ENCODE measurements at places on chromosomes 1 and 21.

DNA sequence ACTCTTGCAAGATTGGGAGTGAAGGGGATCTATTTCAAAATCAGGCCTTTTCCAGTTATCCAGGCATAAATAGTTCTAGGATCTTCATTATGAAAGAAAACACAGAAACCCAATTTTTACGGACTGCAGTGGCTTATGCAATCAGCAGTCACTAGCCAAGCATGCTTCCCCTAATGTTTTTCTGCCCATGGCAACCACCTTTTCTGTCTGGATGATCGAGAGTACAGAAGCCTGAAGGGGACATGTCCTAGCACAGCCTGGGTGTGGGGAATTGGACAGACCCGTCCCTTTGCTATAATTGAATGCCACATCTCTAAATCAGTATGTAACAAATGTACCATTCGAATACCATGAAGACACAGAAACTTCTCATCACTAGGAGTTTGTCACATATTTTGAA is 29.8 kb upstream of the NCAM2 start:
- DNase-seq: no peak

DNA sequence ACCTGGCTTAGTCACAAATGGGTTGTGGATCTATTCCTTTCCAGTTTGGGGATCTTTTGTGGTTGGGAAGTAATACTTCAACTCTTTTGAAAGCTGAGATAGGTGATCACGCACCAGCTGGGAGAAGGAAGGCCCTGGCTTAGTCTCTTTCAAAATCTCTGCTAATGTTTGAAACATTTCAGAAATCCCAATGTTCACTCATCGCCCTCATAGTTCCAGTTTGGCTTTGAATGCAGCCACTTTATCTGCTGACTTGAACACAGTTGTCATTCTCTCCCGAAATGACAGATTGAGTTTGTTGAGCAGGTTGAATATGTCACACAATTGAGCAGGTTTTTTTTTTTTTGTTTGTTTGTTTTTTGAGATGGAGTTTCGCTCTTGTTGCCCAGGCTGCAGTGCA is 24.6 kb downstream of the RASAL2 start:
- DNase-seq: no peak

- DNase-seq: peak; percentile 8
Measured at GRCh38 chr1:90850181-90850897, 133.2 kb upstream of the BARHL2 start.

DNA sequence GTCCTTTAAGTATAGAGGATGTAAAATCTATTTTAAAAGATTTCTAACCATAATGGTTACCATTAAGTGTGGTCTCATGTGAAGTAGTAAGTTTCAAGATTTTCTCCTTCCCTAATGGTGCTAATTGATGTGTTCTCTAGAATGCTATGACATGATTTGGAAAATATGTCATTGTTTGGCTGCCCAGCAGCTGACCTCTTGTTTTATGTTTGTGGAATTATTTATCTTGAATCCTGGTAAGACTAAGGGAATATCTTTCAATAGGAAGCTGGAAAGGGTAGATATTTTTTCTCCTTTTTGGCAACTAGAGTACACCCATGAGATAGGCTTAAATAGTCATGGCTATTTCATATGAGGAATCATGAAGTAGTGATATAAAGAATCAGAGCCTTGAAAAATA is 139.8 kb upstream of the CHODL start:
- no peak for DNase-seq

- DNase-seq: no peak
Measured at GRCh38 chr1:209652121-209652735, at the start of gene LAMB3. Gene LAMB3, minus strand, starts transcription at chr1:209652425. Its CDS starts 1,481 bp downstream, at chr1:209650944.

GRCh38 chr1:3375245-3375644 is 79.2 kb upstream of the ARHGEF16 start:
- no peak for DNase-seq

DNA sequence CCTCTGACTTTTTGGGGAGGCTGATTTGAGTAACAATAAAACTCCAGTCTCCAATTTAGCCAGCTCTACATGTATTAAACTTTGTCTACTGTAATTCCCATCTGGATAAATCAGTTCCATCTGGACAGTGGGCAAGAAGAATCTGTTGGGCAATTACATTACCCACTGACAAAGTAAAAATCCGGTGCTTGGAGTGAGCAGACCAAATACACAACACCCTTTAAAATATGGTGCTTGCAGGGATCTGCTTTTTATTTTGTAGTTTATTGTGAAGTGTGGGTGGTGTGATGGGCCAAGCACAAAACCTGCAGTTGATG is 8.9 kb upstream of the CD55 start:
- DNase-seq: no peak

DNA sequence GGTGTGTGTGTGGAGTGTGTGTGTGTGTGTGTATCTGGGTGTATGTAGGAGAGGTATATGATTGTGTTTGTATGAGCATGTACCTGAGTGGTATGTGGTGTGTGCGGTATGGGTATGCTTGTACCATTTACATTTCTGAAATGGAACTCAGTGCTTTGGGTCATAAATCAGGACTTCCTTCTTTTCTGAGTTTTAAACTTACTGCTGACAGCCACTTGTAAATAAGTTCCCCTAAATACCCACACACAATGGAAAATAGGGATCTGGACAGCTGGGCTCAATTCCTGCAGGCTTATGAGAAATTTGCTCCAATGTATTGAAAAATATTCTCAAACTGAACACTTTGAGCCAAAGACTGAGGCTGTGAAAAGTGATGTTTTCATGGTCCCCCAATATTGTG is 293.6 kb downstream of the HLX start:
- DNase-seq: no peak

- no peak for DNase-seq
Measured at GRCh38 chr1:114609826-114610225, 28.4 kb upstream of the BCAS2 start.

Data from stimulated activated CD4-positive, alpha-beta T cell treated with anti-CD3 and anti-CD28 coated beads, Interleukin-4, amount 100 ng/mL, for 1 hour (primary cell).